ENCODE measurements at places on chromosomes 5 and 9.

DNA sequence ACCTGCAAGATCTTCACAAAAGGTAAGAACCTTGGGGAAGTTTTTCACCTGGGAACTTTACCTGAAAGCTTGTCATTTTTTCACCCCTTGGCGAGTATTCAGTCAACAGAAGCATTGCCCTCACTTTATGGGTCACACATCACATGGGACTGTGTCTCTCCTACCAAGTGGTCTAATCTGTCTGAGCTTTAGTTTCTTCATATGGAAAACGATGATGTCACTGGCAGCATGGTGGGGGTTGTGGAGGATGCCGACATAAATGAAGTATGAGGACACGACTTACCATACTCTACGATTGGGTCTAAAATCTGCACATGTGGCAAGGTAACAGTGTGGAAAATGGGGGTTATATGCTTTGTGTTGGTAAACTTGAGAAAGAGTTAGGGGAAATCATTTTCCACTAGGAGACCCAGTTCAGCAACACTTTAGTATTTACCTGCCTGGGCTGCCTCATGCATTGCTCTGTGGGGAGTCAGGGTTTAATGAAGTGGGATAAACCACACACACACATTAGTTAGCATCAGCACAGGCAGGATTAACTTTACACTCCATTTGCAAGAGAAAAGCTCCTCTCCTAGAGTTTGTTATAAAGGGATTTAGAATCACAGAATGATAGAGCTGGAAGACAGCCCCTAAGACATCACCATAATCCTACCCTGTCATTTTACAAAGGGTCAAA is 19.8 kb upstream of the PAX5 start:
- H3K4me3 ChIP-seq = no peak overlapping the region
- no peaks in the 10 kb centered on the region for H3K27me3 ChIP-seq
- H3K36me3 ChIP-seq = no peaks in the 10 kb centered on the region
- H3K4me1 ChIP-seq = no peaks in the 10 kb centered on the region
- DNase-seq = no peak

DNA sequence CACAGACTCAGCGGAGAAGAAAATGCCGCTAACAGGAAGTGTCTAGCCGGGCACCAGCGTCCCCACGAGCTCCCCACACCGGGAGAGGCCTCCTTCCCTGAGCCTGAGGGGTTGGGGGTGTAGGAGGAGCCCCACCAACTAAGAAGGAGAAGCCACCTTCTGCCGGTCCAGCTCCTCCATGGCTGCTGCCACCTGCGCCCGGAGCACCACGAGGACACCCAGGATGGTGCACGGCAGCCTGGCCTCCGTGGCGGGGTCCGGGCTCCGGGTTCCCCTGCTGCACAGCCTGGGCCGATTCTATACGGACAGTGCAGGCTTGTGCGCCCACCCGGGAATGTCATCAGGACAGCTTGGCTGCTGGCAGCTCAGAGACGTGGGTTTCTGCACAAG is 297 bp downstream of the LCN8 start:
- H3K4me3 ChIP-seq = no peak overlapping the region
- DNase-seq = no peak
- H3K36me3 ChIP-seq = no peaks in the 10 kb centered on the region
- H3K27ac ChIP-seq = peak overlapping the region; percentile 53

DNA sequence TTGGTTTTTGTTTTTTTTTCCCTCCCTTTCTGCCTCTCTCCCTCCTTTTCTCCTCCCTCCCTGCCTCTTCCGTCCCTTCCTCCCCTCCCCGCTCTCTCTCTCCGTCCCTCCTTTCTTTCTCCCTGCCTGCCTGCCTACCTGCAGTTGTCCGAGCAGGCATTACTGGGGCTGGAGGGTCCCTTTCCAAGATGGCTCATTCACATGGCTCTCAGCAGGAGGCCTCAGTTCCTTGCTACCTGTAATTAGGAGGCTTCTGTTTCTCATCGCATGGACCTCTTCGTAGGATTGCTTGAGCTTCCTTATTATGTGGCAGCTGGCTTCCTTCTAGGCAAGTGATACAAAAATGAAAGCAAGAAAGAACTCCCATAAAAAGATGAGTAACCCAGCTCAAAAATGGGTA is 8.0 kb downstream of the RGS3 start:
- no peak overlapping the region for H3K27ac ChIP-seq
- H3K4me1 ChIP-seq = no peaks in the 10 kb centered on the region
- no peaks in the 10 kb centered on the region for H3K36me3 ChIP-seq

DNA sequence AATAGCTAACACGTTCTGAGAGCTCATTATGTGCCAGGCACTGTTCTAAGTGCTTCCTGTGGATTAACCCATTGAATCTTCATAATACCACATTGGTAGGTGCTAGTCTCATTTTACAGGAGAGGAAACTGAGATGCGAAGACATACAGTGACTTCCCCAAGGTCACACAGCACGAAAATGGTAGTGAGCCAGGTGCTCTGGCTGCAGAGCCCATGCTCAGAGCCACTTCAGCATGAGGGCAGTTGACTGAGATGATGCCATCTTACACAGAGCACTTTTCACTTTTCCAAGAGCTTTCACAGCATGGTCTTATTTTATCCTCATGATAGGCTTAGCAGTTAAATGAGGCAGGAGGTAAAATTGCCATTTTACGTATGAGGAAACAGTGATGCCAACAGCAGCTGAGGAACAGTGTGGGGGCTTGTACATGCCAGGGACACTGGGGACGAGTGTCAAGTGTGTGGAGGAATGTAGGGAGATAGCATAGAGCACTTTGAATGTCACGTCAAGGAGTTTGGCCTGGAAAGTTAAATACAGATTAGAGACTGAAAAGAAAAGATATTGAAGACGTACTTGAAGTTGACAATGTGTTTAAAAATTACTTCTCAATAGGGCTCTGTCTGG is 180.0 kb downstream of the KIF4B start:
- no peak overlapping the region for H3K4me3 ChIP-seq
- H3K27me3 ChIP-seq = no peaks in the 10 kb centered on the region
- no peaks in the 10 kb centered on the region for H3K4me1 ChIP-seq
- no peak for DNase-seq
- no peaks in the 10 kb centered on the region for H3K36me3 ChIP-seq

DNA sequence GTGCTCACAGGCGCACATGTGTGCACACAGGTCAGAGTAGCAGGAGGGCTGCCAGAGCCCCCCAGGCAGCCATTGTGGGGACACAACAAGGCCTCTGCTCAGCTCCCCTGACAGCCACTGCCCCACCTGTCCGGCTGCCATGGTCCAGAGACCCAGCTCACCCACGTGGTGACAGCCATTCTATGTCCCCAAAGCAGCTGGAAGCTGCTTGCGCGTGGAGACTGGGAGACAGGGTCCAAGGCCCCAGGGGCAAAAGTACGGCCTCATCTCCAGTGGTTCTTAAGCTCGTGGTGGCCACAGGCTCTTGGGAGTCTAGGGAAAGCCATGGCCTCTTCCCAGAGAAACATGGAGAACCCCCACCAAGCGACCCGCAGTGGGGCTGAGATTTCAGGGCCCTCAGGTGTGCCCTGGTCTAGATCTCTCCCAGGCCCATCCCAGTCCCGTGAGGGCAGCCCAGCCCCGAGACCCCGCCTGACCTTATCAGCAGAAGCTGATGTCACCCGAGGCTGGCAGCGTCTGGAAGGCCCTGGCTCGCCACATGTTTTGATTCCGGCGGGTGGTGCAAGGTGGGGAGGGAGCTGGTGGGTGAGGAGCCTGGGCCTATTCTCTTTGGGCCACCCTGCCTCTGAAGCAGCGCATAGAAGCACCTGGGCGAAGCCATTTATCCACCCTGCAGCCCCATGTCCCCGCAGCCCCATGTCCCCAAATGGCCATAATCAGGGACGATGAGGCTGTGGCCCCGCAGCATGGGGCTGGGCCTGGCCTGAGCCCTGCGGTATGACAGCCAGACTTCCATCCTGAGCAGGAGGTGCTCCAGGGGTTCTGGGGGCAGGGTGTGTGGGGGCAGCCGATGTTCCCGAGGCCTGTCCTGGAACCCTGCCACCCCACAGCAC is 31.7 kb downstream of the GLT6D1 start:
- H3K27ac ChIP-seq = no peak overlapping the region
- H3K27me3 ChIP-seq = peaks cover 14% of the 10 kb centered on the region
- no peaks in the 10 kb centered on the region for H3K4me1 ChIP-seq
- no peaks in the 10 kb centered on the region for H3K36me3 ChIP-seq
- DNase-seq = no peak
- H3K4me3 ChIP-seq = no peak overlapping the region

GRCh38 chr5:157543825-157544622 is 31.6 kb downstream of the ADAM19 start:
- no peak overlapping the region for H3K27ac ChIP-seq
- DNase-seq = no peak
- no peak overlapping the region for H3K4me3 ChIP-seq
- H3K36me3 ChIP-seq = no peaks in the 10 kb centered on the region
- no peaks in the 10 kb centered on the region for H3K27me3 ChIP-seq

GRCh38 chr5:125381290-125381689 is 634.9 kb upstream of the ZNF608 start:
- H3K27me3 ChIP-seq = no peaks in the 10 kb centered on the region
- H3K4me3 ChIP-seq = no peak overlapping the region
- no peaks in the 10 kb centered on the region for H3K4me1 ChIP-seq
- no peak for DNase-seq

DNA sequence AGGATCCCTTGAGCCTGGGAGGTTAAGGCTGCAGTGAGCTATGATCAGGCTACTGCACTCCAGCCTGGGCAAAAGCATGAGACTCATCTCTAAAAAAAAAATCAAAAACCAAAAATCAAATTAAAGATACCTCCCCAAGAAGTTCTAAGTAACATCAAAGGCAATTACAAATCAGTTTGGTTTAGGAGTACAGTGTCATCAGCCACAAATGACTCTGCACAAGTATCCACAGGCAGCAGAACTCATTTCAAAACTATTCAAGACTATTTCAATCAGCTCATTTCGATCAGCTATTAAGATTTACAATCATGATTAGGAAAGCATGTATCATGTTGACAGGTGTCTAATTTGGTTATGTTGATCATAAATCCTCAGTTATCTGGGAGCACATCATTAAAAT is 19.1 kb downstream of the TRMO start:
- DNase-seq = no peak
- no peaks in the 10 kb centered on the region for H3K36me3 ChIP-seq
- H3K27ac ChIP-seq = no peak overlapping the region
- peaks cover 21% of the 10 kb centered on the region for H3K4me1 ChIP-seq
- H3K27me3 ChIP-seq = no peaks in the 10 kb centered on the region

DNA sequence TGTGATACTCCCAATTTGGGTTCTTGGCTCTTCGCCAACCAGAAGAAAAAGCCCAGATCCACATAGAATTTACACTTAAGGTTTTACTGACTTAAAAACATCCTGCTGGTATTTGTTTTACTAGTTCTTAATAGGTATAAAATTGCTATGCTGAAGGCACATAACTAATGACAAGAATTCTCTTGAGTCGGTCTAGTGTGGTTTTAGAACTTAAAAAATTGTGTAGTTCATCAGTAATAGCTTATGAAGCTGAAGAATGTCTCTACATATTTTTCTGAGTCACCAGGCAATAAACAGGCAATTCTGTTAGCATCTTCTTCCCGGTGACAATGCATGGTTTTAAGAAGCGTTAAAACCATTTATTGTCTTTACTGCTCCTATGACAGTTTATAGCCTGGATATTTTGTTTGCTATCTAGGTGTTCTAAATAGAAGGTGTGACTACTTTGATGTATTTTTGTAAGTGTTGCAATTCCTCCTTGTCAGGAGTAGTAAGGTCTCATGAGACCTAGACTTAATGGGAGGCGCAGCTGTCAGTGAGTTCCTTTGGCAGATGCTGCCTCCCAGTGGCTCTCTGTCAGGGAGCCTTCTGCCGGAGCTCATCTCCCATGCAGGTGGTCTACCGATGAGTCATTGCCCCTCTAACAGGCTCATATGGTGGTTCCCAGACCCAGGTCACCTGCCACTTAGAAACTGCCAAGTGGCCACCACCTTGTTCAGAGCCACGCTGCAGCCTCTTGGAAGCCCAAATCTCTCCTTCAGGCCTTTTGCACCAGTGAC is 173.8 kb downstream of the MAST4 start:
- DNase-seq = no peak
- H3K27ac ChIP-seq = no peak overlapping the region
- no peaks in the 10 kb centered on the region for H3K36me3 ChIP-seq
- H3K4me3 ChIP-seq = no peak overlapping the region
- H3K27me3 ChIP-seq = no peaks in the 10 kb centered on the region

GRCh38 chr9:84903963-84904362 is 234.4 kb downstream of the NTRK2 start:
- no peak overlapping the region for H3K27ac ChIP-seq
- DNase-seq = no peak
- no peaks in the 10 kb centered on the region for H3K36me3 ChIP-seq
- no peak overlapping the region for H3K4me3 ChIP-seq
- H3K27me3 ChIP-seq = no peaks in the 10 kb centered on the region
- no peaks in the 10 kb centered on the region for H3K4me1 ChIP-seq

DNA sequence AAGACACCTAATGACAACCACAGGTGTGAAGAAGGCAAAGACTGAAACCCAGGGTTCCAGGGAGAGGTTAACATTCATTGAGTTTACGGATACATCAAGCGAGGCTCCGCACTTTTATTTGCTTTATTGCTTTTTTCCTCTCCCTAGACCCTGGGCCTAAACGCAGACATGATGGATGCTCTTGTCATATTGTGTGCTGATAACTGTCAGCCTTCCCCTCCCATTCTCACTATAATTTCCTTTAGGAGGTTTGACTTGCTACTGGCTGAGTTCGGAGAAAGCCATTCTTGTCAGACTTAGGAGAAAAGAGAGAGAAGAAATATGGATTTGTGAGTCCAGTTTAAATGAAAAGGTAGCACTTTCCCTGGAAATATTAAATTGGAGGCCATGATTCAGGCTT is 471.6 kb downstream of the DNAH5 start:
- no peaks in the 10 kb centered on the region for H3K36me3 ChIP-seq
- H3K4me1 ChIP-seq = no peaks in the 10 kb centered on the region
- no peak overlapping the region for H3K27ac ChIP-seq
- H3K4me3 ChIP-seq = no peak overlapping the region
- no peaks in the 10 kb centered on the region for H3K27me3 ChIP-seq

GRCh38 chr5:62585751-62586150 is 7.1 kb downstream of the LRRC70 start:
- no peak overlapping the region for H3K27ac ChIP-seq
- no peaks in the 10 kb centered on the region for H3K27me3 ChIP-seq
- H3K36me3 ChIP-seq = peaks cover 20% of the 10 kb centered on the region
- H3K4me3 ChIP-seq = no peak overlapping the region
- no peak for DNase-seq

- H3K36me3 ChIP-seq = no peaks in the 10 kb centered on the region
- DNase-seq = no peak
- H3K4me3 ChIP-seq = no peak overlapping the region
- H3K27ac ChIP-seq = no peak overlapping the region
Observed at GRCh38 chr5:170749911-170750431, 33.6 kb upstream of the GABRP start.
